ENCODE measurements at places on chromosomes 3 and 15.

DNA sequence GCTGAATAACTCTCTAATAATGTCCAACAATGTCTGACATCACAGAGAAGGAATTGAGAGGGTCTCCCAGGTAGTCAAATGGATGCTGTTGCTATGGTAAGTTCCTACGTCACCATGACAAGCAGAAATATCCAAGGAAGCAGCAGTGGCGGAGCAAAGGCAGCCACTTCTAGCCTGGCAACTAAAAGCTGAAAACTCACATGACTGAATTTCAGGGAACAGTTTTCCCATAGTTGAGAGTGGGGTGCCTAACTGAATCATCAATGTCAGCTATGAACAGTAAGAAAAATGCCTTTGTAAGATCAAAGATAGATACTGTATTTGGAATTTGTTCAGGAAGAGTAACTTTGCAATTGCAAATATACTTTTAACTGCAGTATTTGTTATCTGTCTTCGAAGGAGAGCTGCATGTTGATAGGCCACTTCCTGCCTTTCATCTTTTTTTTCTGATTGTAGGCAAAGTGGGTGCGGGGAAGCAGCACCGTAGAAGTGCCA lies 161.7 kb downstream of the BBX start:
- DNase-seq: no peak

- no peak for DNase-seq
Observed at GRCh38 chr3:134061401-134061800, 31.7 kb upstream of the SLCO2A1 start.

GRCh38 chr3:117282566-117282965 lies 573.0 kb downstream of the TUSC7 start:
- DNase-seq: no peak

DNA sequence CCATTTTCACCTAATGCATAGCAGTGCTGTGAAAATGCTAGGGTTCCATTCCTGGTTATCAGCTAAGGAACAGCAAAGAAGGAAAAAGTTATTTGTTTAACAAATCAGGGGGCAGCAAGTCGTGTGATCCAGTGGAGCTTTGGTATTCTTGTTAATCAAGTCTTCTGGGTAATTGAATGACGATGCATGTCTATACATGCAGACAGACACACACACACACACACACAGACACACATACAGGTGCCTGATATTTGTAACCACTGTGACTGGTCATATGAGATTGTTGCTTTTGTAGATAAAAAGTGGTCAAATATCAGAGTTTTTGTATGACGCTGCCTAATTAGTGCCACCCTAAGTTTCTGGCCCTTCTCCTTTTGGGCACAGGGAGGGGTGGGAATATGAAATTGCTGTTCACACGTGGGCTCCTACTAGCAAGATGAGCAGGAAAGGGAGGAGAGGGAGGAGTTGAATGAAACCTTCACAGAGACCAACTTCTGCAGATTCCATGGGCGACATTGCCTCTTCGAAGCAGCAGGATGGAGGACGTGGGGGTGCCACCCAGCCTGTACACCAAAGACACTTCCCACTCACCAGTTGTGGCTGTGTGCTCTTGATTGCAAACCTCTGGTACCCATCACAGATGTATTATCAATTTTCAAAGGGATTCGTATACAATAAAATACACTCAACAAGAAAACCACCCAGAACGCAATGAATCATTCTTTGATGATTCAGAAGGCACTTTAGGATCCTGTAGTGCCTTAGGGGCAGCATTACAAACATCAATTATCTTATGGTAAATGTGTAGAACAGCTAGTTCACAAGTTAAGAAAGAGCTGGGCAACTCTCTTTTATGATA lies 281.9 kb upstream of the ICE2 start:
- no peak for DNase-seq

GRCh38 chr3:59565125-59565524 lies 515.3 kb upstream of the CFAP20DC start:
- no peak for DNase-seq

- no peak for DNase-seq
Observed at GRCh38 chr3:136835813-136836510, 17.0 kb downstream of the SLC35G2 start.

DNA sequence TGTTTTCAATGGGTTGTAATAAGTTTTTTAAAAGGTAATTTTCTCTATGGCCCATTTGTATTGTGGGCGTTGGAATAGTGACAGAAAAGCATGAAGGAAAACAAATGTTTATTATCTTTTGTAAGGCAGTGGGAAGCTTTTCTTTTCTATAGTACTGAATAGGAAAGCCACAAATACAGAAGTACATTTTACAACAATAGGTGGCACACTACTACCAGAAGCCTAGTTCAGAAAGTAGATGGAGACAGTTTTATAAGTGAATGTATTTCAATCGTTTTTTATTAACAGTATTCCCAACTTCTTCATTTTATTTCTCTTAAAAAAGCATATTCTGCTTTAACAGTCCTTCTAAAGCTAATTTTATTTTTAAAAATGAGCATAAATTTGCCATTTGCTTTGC lies 296.7 kb downstream of the PTPRG start:
- DNase-seq: peak; percentile 53

DNA sequence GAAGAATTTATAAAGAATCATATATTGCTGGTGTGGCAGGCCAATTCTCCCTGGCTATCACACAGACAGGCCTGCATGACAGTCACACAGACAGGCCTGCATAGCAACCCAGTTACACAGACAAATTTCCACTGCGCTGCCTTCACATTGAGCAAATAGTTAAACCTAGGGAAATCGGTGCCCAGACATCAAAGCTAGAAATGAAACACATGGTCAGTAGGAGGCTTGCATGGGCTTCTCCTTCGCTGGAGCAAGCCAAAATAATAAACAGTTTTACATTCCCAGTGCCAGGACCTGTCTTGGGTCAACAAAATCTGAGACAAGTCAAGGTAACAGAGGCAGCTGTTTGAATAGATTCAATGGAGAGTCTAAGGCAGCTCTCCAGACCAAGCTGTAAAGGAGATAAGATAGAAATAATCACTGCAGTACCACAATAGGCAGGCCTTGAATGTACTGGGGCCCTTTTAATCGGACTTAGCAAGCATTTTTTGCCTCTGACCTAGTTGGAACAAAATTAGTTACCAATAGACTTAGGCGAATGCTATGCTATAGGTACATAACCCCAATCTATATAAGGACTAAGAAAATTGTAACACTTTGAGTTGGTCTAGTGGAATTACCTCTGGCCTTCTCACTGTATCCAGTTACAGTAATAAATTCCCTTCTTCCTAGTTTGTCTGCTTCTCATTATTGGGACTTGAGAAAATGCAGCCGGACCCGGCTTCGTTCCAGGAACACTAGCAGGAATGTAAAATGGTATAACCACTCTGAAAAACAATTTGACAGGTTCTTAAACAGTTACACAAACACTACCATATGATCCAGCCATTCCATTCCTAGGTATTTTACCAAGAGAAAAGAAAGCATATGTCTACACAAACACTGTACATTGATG lies 274.7 kb upstream of the UBE2E2 start:
- peak; percentile 43 for DNase-seq

DNA sequence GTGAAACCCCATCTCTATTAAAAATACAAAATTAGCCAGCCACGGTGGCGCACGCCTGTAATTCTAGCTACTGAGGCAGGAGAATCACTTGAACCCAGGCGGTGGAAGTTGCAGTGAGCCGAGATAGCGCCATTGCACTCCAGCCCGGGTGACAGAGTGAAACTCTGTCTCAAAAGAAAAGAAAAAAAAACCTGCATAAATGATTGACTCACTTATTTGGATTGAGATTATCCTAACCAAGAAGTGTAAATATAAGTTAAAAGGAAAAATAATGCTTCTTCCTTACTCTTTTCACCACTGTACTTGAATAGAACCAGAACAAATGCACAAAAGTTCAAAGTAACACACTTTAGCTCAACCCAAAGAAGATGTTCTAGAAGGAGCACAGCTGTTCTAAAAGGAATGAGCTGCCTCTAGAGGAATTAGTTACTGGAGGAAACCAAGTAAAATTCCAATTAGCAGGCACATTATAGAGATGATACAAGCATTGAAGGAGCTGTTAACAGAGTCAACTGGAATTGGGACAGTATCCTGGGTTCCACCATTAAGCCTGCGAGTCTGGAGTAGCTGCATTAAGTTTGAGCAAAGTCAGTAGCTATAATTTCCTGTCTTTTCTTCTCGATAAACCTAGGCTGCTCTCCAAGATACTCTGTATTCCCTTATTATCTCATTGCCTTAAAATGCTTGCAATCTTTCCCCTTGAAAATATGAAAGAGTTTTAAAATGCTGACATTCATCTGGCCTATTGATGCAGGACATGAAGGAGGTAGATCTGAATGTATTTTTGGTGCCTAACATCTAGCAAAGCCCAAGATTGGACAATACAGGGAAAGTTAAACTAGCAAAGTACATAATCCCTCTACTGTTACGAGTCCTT lies 9.5 kb downstream of the MTHFS start:
- DNase-seq: peak; percentile 49

- DNase-seq: peak; percentile 84
Observed at GRCh38 chr15:68252925-68253534, 23.5 kb upstream of the CLN6 start.

GRCh38 chr15:35696767-35697231 lies 150.8 kb upstream of the DPH6 start:
- no peak for DNase-seq

GRCh38 chr3:99322551-99322950 lies 315.8 kb upstream of the COL8A1 start:
- no peak for DNase-seq

- no peak for DNase-seq
Observed at GRCh38 chr15:65408324-65409035, 14.3 kb downstream of the IGDCC4 start.

- DNase-seq: no peak
Observed at GRCh38 chr15:85768595-85769168, 26.0 kb downstream of the KLHL25 start.

DNA sequence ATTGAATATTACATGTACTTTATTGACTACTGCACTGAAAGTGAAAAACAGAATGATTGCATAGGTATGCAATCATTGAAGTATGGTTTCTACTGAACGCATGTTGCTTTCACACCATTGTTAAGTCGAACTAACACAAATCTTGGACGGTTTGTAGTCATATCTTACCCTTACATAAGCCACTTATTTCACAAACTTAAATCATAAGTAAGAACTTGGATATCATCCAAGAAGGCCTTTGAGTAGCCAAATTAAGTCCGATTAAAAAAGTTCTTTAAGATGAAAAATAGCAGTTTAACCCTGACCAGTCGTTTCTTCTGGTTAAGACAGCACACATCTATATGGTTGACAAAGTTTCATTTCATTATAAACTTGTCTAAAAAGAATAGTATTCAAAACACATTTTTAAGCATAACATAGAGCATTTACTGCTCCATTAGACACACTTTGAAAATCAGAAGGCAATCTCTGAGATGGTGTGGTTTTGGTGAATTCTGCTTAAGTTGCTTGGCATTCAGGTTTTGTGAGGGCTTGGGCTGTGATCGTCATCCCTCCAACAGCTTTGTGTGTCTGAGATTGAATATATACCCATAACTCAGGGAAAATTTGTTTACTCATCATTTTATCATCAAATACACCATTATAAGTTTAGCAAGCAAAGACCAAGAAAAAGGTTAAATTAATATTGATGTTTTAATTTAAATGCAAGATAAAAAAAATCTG lies 92.2 kb downstream of the NFKBIZ start:
- DNase-seq: peak; percentile 50

GRCh38 chr3:26655231-26655630 lies 32.7 kb downstream of the LRRC3B start:
- peak; percentile 55 for DNase-seq

- peak; percentile 75 for DNase-seq
Observed at GRCh38 chr3:190701096-190701532, 161.4 kb downstream of the GMNC start.

- DNase-seq: no peak
Observed at GRCh38 chr3:50405249-50405648, 45.9 kb upstream of the TMEM115 start.

GRCh38 chr3:72678867-72679266 lies 169.4 kb downstream of the SHQ1 start:
- peak; percentile 57 for DNase-seq

GRCh38 chr3:60973321-60973720 lies 277.9 kb downstream of the FHIT start:
- DNase-seq: no peak

DNA sequence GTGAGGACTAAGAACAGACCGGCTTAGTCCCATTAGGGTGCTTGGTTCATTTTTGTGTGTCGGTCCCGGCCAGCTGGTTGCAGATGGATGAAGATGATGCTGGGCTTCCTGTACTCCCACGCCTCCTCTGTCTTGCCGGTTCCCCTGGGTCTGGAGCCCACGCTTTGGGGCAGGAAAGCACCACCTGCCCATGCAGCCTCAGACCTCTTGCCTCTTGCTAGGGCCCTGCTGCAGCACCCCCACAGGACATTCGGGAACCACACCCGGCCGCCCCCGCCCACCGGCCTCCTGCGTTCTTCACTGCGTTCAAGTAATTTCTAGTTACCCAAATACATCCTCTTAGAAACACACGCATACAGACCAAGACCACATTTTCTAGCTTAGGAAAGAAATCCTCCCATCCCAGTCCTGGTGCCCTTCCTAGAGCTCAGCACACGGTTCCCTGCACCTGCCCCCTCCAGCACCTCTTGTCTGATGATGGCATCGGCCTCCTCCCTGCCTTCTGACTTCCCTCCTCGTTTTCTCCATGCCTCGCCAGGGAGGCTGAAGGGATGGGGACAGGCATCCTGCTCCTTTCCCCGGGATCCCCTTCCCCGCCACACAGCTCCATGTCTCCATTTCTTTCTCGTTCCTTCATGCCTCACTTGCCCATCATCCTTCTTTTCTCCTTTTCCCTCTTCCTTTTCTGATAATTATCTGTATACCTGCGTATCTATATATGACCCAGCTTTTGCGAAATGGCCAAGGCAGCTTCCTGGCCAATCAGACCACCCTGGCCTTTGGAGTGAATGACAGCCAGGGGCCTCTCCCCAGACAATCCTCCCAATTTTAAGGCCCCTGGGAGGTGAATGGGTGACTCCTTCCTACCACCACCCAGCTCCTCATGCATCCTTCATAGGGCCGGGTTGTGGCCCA lies 30.9 kb downstream of the FAM3D start:
- DNase-seq: no peak

Data from umbilical cord (tissue), 2 donors.